ENCODE measurements at places on chromosomes 2 and 18.

DNA sequence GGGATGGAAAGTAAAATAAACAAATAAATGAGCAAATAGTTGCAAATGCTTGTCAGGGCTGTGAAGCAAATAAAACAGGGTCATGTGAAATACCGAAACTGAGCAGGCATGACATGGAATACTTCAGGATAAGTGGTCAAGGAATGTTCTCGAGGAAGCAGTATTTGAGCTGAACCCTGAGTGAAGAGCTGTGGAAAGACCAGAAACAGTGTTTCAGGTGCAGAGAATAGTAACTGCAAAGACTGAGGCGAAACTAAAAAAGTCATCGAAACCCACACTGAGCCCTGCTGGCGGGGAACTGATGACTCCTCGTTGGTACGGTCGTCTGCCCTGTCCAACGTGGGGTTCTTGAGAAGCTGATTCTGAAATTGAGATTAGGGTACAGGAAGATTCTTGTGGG, 27.2 kb upstream of the MYCN start:
- DNase-seq, result no peak

DNA sequence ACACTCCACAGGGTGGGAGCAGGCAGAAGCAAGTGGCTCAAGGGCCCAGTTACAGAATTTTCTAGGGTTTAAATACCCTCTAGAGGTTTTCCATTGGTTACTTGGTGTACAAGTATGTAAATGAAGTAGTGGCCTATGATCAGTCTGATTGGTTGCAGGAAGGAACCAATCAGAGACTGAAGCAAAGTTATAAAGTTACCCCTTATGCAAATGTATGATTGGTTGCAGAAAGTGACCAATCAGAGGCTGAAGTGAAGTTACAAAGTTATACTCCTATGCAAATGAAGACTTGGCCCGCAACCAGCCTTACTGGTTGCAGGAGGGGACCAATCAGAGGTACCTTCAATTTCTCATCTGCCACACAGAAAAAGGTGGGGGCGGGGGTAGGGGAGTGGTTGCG, 154.6 kb downstream of the INO80D start:
- DNase-seq, result no peak

GRCh38 chr18:62448426-62448825, 74.4 kb upstream of the ZCCHC2 start:
- no peak for DNase-seq

- peak; percentile 80 for DNase-seq
These were observed 45.3 kb upstream of the TANC1 start for GRCh38 chr2:158923180-158923594.

- DNase-seq, result no peak
These were observed 30.5 kb upstream of the RMDN2 start for GRCh38 chr2:37894601-37895000.

DNA sequence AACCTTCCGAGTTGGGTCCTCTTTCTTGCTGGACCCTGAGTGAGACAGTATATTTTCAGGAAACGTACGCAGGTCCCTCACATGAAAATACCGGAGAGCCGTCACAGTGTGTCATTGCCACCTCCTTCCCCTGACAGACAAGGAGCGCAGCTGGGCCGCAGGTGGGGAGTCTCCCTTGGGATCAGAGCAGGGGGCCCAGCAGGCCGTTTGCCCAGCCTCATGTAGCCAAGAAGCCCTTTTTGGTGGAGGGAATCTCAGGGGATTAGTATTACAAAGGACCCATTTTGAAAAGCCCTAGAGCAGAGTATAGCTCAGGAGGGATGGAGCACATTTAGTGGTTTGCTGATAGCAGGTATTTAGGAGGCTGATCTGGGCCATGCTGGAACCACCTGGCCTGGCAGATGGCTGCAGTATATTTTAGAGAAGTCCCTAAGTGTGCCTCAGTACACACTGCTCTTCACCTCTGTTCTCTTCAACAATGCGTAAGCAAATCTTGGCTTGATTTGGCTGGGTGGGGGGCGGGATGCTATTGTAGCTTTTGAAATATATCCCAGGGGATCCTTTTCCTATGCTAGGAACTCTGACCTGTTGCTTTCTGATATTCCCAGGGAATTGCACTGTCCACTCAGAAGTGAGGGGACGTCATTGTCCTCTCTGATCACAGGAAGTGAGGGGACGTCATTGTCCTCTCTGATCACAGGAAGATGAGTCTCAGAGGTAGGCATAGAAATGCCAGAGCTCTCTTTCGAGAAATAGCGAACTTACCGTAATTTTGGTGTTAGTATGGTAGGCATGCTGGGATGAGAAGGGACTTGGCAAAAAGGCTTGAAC, 171.9 kb downstream of the HRH4 start:
- DNase-seq, result no peak

- DNase-seq, result no peak
These were observed 28.3 kb downstream of the DRC1 start for GRCh38 chr2:26429779-26430578.

- DNase-seq, result peak; percentile 62
These were observed 883 bp downstream of the SMCHD1 start for GRCh38 chr18:2656237-2656980.

DNA sequence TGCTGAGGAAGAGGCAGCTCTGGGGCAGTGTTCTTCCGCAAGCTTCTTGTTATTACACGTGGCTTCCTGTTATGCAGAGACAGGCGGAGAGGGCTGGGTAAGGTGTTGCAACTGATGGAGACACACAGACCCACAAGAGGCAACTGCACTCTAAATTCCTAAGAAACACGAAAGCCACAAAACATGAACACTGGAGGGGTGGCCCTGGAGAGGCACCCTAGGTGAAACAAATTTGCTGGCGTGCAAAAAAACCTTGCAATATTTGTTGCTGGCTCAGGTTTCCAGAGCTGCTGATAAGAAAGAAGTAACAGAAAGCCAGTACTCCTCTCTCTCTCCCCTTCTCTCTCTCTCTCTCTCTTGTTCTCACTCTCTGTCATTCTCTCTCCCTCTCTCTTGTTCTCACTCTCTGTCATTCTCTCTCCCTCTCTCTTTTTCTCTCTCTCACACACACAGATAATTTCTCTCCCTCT, 31.8 kb downstream of the ARHGAP25 start:
- peak; percentile 22 for DNase-seq

GRCh38 chr2:230661072-230661957, 51.3 kb upstream of the CAB39 start:
- no peak for DNase-seq
